ENCODE measurements at places on chromosomes 12 and 14.

- DNase-seq = no peak
Observed at GRCh38 chr14:51004352-51004800, 60.1 kb upstream of the PYGL start.

GRCh38 chr12:26867080-26867479, 34.1 kb upstream of the ITPR2 start:
- no peak for DNase-seq

DNA sequence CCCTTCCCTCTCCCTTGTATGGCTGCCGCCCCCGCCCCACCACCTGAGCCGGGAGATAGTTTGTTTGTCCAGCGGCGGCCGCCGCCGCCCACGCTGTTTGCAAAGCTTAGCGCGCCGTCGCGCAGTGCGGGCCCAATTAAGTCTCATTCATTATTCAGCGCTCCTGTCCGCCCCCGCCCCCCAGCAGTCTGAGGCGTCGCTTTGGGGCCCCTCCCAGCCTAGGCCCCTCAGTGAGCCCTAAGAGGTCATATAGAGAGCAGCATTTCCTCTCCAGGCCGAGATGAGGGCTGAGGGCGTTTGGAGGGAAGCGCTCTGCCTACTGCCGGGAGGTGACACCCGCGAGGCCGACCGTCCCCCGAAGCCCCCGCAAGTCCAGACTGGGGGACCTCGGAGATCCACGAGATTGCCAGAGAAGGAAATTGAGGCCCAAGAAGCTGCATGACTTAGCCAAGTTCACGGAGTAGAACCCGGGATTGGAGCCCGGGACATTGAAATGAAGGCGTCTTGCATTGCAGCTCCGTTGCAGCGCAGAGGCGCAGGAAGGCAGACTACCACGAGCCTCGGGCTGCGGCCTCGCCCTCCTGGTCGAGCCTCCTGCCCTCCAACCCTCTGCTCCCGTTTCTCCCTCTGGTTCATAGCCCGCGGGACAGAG, at the start of gene DNAJC22:
Gene DNAJC22, plus strand, starts transcription at position 230 of the 652 bp plus-strand sequence. CDS start 1,985 bp downstream, outside the sequence.
- DNase-seq = no peak

DNA sequence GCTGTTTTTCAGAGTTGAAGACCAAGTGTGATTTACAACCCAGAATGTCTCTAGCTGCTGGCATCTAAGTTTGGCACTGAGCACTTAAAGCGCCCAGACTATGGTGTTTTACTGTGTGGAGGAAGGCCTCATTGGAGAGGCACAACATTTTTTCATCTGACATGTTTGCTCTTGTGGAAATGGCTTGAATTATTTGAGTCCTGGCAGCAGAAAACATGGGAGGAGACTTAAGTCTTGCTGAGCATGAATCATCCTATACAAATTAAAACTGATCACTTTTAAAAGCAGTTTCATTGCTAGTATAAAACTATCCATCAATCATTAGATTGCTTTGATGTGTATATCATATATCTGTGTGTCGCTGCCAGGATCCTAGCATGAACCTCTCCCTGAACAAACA, 85.9 kb upstream of the REP15 start:
- DNase-seq = no peak

GRCh38 chr12:57135527-57136326, 7.4 kb downstream of the LRP1 start:
- DNase-seq = no peak

DNA sequence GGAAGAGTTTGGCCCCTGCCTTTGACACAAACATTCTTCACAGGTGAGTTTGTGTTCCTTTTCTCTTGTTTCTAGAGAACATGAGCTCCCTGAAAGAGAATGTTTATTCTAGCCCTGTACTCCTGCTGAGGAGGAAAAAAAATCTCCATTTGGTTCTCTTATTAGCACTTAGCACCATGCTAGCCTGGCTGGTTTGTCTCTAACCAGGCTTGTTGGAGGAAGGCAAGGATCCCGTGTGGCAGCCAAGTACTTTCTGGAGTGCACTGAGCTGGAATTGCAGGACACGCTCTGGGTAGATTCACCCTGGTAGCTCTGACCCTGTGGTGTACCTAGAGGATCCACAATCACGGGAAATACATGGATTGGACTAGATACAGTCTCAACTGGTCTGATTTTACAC, 41.9 kb downstream of the KCNA1 start:
- no peak for DNase-seq

DNA sequence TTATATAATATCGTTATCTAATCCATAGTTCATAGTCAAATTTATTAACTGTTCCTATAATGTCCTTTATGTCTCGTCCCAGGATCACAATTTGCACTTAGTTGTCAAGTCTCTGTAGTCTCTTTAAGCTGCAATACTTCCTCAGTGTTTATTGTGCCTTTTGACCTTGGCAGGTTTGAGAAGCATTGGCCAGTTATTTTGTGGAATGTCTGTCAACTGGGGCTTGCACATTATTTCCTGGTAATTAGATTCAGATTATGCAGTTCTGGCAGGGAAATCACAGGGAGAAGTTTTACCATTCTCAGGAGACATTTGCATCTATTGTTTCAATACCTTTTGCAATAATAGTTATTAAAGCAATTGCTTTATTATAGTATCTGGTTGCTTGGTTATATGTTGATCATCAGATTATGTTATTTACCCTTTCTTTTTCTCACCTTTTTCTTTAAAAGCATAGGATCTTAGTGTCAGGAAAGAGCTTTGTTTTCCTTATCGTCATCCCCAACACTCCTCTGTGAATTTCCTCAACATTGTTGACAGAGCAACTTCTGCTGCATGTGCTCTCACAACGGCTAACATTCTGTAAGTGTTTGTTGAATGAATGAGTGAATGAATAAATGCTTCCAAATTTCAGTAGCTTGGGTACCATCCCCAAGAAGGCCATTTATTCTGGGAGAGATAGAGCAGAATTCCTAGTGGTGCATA, 3.7 kb upstream of the ART4 start:
- no peak for DNase-seq

DNA sequence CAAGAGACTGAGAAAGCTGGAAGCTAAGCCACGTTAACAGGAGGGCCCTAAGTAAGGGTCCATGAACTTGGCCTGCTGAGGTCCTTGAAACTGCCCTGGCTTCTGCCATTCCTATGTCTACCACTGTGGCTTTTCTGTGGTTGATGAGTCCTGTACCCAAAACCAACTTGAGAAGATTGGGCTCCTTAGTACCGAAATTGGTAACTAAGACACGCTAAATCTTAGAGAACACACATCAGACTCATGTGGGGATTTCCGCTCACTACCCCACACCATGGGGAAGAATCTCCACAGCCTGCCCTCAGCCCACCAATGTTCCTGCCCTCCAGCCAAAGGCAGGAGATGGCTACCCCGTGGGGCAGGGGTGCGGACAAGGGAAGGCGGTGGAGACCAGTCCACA, 232.9 kb downstream of the SPTSSA start:
- DNase-seq = no peak

- DNase-seq = no peak
Observed at GRCh38 chr12:117986705-117987469, 18.1 kb upstream of the KSR2 start.

DNA sequence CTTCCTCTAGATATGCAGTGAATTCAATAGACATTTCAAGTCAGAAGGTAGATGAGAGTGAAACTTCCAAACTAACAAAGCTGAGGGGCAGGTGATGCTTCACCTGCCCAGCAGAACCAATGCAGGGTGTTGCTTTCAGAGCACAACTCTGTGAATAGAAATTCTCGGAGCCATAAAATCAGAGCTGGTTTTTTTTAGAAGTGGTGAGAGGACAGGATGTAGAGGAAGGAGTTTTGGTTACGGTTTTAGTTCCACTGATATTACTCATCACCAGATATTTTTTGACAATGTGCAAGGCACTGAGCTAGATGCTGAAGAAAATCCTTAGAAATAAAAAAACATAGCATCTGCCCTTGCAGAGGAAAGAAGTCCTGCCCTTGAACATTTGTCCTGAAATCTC, 62.2 kb downstream of the BMP4 start:
- DNase-seq = no peak

DNA sequence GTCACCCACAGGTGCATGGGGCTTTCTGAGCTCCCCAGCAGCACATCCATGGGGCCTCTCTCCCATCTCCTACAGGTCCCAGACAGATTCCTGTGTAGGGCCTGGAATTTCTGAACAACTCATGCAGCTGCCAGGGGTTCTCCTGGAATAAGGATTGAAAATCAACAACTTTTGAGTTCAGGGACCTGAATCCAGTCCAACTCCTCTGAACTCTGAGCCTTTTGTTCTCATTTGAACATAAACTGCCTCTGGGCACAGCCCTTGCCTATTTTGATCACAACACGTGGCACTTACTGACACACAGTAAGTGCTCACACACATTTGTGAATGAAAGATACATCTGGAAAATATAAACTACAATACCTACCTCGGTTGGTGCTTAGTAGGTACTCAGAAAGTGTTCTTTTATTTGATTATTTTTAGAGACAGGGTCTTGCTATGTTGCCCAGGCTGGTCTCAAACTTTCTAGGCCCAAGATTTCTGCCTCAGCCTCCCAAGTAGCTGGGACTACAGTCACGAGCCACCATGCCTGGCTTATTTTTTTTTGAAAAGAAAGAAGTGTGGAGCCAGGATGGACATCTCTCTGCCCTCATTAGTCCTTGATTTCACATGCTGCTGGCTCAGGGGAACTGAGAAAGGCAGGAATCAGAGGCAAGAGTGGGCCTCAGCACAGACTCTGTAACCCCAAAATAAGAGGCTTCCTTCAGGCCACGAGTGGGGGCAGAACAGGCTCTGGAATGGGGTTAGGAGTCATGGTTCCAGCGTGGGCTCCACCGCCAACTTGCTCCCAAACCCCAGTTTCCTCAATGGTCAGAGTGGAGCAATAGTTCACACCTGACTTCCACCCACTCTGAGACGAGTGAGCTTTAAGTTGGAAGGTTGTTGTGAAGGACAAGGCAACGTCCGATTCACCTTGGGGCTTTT, 27.0 kb downstream of the SYNE3 start:
- DNase-seq = no peak

DNA sequence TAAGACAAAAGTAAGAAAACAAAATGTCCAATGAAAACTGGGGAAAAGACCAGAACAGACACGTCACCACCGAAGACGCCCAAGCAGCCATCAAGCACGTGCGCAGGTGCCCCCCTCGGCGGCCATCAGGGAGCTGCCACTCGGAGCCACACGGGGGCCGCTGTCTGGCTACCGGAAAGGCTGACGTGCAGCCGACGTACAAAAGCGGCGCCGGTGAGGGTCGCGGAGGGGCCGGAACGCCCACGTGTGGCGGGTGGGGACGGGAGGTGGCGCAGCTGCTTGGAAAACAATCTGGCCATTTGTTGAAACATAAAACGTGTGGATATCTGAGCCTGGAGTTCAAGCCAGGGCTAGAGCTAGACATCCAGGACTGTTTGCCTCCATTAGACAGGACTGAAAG, 60.7 kb downstream of the GALNT9 start:
- DNase-seq = no peak

GRCh38 chr12:118357257-118358007, 15.3 kb downstream of the TAOK3 start:
- no peak for DNase-seq

GRCh38 chr12:77407931-77408330, 342.6 kb upstream of the E2F7 start:
- DNase-seq = no peak

GRCh38 chr12:38638401-38638800, 267.0 kb downstream of the CPNE8 start:
- DNase-seq = no peak

DNA sequence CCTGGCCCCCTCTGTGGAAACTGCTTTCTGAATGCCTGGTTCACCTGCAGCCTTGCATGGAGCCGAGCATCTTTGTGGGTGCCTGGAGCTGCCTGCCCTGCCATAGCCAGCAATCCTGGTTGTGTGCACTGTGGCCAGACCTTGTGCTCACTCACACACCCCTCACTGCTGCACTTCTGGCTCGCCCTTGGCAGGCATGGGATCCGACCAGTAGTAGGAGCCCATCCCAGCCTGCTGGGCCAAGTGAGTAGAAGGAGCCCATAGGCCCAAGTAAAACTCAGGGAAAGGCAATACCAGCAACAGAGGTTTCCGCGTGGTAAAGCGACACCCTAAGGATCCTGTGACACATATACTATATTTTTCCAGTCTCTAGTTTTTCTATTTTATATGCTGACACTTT, 270.0 kb upstream of the NAV3 start:
- no peak for DNase-seq

GRCh38 chr14:55446127-55446736, 5.8 kb upstream of the TBPL2 start:
- DNase-seq = peak; percentile 44

- no peak for DNase-seq
Observed at GRCh38 chr12:19647806-19648556, 208.7 kb downstream of the AEBP2 start.

GRCh38 chr12:76864791-76865400, 13.9 kb downstream of the CSRP2 start:
- no peak for DNase-seq

GRCh38 chr12:2629051-2629450, 165.7 kb upstream of the FKBP4 start:
- DNase-seq = no peak

- no peak for DNase-seq
Observed at GRCh38 chr14:69665631-69666030, 54.2 kb downstream of the SUSD6 start.

- DNase-seq = no peak
Observed at GRCh38 chr12:118527310-118527709, 151.0 kb downstream of the SUDS3 start.

GRCh38 chr12:69284131-69284530, 44.8 kb downstream of the CPSF6 start:
- DNase-seq = no peak

- DNase-seq = no peak
Observed at GRCh38 chr14:42163136-42163535, 556.5 kb downstream of the LRFN5 start.

DNA sequence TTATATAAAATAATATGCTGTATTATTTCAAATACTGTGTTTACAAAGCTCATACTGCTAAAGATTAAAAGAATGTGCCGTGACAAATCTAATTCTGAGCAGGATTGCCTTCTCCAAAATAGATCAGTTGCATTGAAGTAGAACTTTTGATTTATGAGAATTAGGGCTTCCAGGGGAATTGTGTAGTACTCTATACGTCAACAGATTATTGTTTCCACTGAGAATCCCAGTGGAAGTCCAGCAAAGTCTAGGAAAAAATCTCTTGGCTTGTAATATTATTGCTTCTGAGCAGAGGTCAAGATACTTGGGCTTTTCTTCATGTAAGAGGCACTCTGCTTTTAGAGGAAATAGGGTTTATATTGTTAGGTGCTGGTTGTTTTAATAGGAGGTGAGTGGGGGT, 133.9 kb downstream of the TRHDE start:
- DNase-seq = no peak

GRCh38 chr14:22427771-22428231, 161.2 kb downstream of the DAD1 start:
- DNase-seq = no peak

Measured in activated CD4-positive, alpha-beta T cell treated with anti-CD3 and anti-CD28 coated beads, Interleukin-2, amount 50 U/mL, for 4 hours (primary cell).